NCI-H2081 treated with DMSO at 0.1 percent for 48 hours (cell line): ENCODE measurements at places on chromosomes 1 and 21.

GRCh38 chr1:182303778-182304177, 87.8 kb downstream of the GLUL start:
- no peak for DNase-seq

GRCh38 chr21:46255758-46256337, 27.3 kb upstream of the LSS start:
- no peak for DNase-seq

- no peak for DNase-seq
Observed at GRCh38 chr1:45859221-45859620, 55.8 kb downstream of the MAST2 start.

- no peak for DNase-seq
Observed at GRCh38 chr1:201251851-201252430, 31.4 kb upstream of the PKP1 start.

DNA sequence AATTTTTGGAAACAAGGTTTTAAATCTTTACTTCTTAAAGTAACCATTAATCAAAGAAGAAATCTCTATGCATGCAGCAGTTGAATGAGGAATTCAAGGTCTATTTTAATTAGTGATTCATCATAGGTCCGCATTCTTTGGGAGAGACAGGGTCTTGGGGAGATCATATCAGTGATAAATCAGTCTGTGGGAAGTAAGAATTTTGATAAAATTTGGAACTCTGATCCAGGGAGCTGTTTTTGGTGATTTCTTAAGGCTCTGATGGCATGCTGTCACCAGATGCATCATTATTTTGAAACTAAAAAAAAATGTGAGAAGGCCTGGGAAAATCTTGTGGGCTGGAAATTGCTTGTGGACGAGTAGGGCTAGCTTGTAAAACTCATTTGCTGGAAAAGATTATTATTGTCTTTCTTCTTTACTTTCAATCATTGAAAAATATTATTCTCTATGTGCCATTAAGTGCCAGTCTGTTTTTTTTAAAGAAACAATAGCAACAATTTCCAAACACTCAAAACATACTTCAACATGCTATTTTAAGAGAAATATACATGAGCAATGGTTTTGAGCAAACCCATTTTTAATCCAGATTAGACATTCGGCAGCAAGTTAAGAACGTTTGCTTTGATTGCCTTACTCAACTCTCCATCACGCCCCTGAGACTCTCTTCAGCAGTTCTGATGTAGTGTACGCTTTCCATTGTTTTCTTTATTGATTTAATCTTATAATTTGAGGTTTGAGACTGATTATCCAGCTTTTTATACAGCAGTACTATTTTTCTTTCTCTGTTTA, 62.6 kb downstream of the ZBTB18 start:
- DNase-seq: no peak

DNA sequence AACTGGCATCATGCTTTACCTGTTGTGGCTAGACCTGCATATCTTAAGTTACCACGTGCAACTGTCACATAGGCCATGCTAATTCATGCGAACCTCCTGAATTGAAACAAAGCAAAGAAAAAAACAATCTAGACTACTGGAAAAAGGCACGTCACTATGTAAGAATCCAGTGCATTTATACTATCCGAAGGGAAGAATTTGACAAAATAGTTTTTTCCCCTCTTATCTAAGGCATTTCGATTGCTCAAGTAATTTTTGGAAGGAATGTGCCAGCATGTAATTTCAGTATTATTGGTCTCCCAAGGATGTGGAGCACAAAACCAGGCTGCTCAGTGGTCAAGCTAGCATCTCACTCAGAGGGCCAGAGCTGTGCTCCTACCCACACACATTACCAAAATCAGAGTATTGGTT, 31.5 kb upstream of the C1orf198 start:
- no peak for DNase-seq

- no peak for DNase-seq
Observed at GRCh38 chr1:54323324-54323739, 82.9 kb downstream of the SSBP3 start.

GRCh38 chr1:241525026-241525425, 5.5 kb upstream of the FH start:
- DNase-seq: no peak

DNA sequence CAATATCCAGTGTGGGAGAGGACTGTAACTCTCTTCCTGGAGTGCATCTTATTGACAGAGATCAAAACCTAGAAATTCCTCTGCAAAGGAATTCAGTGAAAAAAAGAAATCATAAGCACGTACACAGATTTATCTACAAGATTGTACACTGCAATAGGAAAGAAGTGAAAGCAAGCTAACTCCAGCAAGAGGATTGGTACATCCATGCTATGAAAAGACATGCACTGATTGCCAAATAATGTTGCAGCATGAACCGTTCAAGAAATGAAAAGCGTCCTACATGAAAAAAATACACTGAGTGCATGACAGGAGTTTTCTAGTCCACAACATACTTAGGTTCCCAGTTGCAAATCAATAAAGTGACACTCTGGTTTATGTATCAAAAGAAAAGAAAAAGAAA, 1.9 kb upstream of the MGST3 start:
- DNase-seq: no peak

GRCh38 chr21:44954281-44954771, 14.5 kb downstream of the SLX9 start:
- DNase-seq: no peak
